Stimulated activated CD4-positive, alpha-beta T cell treated with anti-CD3 and anti-CD28 coated beads, TNF-alpha, amount 100 ng/mL, for 1 hour (primary cell): ENCODE measurements at places on chromosomes 12 and 14.

DNA sequence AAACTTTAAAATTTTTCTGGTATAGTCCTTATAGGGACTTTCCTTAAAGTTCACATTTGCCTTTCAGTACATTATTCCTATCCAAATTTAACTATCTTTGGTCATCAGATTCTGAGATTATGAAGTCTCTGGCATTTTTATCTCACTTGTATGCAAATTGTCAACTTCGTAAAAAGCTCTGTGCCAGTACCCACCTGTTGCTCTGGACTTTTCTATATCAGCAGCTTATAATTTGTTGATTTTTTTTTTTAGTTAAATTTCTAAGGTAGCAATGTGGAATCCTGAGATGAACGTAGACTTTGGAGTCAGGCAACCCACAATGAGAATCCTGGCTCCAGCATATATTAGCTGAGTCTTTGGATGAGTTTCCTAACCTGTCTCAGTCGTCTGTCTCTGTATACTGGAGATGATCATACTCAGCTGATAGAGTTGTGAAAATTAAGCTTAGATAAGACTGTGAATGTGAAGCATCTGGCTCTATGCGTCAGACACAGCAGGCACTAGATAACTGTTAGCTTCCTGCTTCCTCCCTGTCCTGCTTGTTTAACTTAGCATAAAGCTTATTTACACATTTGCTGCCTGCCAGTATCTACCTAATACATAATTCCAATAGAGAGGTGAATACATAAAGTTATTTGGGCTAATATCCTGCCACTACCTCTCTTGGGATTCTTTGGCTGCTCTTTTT lies 59.8 kb downstream of the MARK3 start:
- DNase-seq: no peak

DNA sequence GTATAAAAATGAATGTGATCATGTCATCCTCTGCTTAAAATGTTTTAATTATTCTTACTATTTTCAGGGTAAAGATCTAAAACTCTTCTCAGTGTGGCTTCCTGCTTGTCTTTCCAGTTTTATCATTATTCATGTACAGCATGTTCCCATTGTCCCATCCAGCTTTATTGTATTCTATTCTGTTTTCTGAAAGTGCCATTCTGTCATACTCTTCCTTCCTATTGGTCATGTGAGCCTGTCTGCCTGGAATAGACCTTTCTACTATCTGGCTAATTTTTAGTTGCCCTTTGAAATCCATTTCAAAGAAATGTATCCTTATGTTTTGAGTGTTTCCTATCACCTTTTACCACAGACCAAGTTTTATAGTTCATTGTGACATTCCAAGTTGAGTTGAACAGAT lies 34.9 kb downstream of the PALS1 start:
- no peak for DNase-seq

DNA sequence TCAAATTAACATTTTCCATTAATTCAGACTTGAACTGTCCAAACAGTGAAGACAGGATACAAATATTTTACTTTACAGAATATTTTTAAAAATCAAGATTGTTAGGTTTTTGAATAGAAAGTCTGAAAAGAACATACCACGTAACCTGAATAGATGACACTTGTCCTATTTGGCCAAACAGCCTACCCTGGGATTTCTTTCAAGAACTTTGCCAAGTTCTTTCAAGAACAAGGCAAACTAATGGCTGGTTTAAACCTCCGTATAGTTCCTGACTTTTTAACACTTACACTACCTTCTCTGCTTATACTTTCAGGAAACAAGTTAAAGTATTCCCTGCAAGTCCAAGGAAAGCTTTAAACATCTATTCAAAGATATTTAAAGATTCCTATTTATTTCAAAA lies 35.0 kb downstream of the MAP4K5 start:
- DNase-seq: no peak

GRCh38 chr14:80954687-80955299 lies 628 bp upstream of the TSHR start:
- DNase-seq: peak; percentile 50

DNA sequence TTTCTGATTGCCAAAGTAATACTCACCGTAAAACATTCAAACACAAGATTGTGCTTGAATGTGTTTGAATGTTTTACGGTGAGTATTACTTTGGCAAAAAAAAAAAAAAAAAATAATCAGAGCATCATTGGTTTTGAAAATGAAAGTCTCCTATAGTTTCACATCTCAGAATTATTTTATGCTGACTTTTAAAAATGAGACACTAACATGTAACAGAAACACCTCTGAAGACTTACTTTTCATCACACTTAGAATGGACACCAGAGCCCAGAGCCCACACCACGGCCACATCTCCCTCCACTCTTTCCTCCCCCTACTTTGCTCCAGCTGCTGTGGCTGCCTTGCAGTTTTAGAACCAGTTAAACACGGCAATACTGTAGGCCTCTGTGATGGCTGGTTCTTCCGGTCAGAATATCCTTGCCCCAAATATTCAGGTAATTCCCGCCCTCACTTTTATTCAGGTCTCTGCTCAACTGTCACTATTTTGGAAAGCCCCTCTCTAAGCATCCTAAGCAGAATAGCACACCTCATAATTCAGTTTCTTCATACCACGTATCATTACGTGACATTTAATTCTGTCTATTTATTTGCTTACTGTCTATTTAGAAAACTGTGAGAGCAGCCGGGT lies 138.9 kb upstream of the MAX start:
- no peak for DNase-seq

DNA sequence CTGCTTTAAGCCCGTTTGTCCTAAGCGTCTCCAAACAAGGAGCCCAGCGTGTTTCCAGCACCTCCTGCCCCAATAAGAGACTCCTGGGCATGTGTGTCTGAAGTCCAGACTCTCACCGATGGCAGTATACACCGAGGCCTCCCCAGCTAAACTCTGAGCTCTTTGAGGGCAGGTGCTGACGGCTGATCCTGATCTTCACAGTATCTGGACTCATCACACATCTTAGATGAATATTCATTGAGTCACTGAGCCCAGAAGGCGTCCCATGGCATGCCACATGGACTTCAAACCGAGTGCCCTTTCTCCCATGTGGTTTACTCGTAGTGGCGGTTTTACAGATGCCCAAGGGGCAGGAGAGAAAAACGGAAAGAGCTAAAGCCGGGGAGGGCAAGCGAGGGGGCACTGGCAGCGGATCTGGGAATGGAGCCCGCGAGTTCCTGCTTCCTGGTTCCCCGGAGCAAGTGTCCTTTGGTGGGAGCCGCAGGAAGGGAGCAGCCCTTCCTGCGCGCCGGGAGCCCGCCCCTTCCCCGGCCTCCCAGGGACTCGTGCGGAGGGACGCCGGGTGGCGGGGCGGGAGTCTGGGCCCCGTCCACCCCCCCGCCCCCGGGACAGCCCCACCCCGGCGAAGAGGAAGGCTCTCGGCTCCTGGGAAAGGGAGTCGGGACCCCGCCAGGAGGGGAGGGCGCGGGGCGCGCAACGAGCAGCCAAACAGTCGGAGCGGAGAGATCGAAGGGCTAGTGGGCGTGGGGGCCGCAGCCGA lies 585 bp upstream of the TEAD4 start:
- no peak for DNase-seq

DNA sequence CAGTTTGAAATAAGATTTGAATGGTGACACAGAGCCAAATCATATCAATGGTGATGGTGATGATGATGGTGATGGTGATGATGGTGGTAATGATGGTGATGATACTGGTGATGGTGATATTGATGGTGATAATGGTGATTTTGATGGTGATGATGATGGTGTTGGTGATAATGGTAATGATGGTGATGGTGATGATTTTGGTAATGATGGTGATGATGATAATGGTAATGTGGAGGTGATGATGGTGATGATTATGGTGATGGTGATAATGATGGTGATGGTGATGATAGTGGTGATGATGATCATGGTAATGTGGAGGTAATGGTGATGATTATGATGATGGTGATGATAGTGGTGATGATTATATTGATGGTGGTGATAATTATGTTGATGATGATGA lies 311.9 kb upstream of the SFSWAP start:
- no peak for DNase-seq

DNA sequence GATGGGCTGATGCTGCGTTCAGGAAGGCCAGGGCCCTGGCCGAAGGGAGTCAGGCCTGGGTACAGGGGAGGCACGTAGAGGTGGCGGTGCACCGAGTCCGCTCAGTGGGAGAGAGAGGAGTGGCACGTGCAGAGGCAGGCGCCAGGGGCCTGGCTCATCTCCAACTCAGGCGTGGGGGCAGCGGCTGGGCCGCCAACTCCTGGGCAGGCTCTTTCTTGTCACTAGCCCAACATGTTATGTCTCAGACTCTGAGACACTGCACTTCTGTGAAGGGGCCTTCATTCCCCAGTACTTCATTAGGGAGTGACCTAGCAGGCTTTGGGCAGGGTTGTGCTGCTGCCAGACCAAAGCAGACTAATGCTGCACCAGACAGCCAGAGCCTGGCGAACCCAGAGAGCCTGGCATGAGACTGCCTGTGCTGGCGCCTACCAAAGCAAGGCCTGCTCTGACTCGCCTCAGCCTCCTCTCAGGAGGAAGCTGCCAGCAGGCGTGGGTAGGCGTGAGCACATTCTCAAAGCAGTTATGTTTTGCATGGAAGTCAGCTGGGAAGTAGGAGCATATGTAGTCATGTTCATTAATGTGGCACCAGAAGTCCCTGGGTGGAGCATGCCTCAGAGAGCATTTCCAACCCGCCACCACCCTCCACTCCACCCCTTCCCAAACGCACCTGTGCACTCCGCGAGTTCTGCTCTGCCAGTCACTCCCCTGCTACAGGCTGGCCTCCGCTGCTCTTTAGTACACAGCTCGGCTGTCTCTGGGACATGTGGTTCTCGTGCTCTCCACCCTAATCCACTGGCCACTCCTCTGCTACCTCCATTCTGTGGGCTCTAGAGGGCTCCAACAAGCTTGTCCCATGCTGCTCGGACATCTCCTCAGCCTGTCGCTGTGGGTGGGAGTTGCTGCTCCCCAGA lies 9.7 kb downstream of the CKB start:
- DNase-seq: no peak

GRCh38 chr14:82636426-82636825 lies 1102.8 kb upstream of the SEL1L start:
- DNase-seq: no peak

DNA sequence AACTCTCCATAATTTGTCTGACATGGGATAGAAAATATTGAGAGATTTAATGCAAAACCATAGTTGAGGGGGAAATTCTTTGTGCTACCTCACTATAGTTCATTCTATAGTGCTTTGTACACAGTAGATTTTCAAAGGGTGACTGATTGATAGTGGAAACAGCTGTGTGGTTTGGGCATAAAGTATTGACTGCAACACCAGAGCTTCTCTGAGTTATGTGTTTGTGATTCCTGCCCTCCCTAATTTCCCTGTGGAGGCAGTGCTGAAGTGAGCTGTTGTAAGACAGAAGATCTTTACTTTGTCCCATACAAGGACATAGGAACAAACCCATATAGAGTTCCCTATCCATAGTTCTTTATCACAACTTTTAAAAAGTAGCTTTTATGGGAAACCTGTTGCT lies 47.1 kb downstream of the PTPRQ start:
- no peak for DNase-seq

- DNase-seq: no peak
These were observed 34.1 kb downstream of the ACADS start for GRCh38 chr12:120759591-120760348.

DNA sequence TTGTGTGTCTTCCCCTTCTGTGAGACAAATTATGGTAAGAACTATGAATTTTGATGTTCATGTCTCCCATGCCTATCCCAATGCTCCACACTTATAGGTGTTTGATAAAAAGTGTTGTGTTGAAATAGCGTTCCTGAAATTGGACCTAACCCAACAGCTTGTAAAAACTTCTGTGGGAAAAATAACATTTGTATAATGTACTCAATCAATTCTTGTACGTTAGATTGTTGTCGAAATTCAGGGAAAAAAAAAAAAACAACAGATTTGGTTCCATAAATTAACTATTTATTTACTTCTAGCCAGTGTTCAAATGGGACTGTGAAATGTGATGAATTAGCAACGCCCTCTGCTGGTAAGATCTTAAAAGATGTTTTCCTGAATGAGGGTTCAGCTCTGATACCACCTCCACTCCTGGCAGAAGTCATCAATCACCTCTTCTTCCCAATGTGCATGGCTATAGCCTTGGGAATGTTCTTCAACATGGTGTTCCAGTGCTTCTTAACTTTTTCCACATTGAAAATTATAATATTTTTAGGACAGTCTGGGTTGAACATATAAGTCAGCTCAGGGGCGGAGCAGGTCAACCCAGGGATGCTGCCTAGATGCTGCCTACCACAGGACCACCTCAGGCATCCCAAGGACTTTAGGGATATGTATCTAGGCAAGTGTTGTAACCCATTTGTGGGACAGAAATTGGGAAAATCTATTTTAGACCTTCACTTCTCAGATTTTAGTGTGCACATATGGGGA lies 170.6 kb downstream of the OTOGL start:
- no peak for DNase-seq

DNA sequence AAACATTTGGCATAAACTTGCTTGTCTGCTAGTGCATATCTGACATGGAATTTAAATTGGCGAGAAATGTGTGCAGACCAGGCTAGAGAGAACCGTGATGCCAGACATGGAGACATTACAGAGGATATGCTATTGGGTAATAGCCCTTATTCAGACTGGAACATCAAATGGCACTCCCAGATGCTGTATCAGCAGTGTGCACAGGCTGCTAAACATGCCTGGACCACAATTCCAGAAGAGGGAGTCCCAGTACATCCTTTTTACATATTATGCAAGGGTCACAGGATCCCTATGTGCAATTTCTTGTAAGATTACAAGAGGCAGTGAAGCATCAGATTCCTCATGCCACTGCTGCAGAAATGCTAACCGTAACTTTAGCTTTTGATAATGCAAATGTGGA lies 354.5 kb upstream of the FOXG1 start:
- no peak for DNase-seq
